LNCaP clone FGC (cell line): ENCODE measurements at places on chromosomes 1 and 21.
A peak's percentile ranks its signal among the peaks of the same experiment; 100 is the strongest.

GRCh38 chr1:170273291-170274130 lies 127.8 kb downstream of the NTMT2 start:
- no peak for DNase-seq

- no peak for DNase-seq
Observed at GRCh38 chr1:167924543-167925231, 10.8 kb upstream of the ADCY10 start.

DNA sequence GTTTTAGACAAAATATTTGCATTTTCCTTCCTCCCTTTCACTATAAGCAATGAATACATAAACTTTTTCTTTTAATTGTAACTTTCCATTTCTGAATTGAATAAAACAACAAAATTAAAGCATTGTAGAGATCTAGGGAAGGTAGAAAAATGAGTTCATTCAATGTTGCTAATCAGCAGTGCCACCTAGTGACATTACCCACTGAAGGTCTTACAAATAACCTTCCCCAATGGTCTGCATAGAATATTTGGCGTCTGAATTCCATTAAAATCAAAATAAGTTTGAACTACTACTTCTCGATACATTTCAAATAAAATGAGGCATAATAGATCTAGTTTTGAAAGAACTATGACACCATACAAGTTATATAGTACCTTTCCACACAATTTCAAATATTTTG lies 19.6 kb downstream of the FH start:
- no peak for DNase-seq

DNA sequence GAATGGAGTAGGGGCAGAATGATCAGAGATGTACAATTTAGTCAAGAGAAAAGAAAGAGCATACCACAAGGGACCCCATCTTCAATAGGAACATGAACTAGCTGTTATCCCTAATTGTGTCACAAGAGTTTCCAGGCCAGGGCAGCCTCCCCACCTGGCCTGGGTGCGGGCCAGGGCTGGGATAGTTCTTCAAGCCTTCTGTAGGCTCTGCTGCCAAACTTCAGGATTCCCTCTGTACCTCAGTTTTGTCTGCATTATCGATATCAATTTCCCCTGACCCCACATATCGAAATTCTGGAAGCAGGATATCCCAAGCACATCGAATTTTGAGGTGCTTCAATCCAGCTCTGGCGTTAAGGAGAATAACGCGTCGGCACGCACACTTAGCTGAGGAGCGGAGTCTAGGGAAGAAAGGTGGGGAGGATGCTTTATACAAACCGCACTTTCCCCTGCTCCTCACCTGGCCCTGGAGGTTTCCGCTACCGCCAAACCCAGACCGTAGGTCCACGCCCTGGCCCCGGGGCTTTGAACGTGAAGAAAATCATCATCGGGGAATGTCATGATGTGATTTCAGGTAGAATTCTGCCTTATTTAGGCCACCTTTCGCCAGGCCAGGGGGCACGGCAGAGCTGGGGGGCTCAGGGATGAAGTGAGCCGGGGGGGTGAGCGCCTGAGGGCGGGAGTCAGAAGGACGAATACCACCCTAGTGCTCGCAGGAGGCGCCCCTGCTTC lies 7.4 kb downstream of the HLX start:
- no peak for DNase-seq

DNA sequence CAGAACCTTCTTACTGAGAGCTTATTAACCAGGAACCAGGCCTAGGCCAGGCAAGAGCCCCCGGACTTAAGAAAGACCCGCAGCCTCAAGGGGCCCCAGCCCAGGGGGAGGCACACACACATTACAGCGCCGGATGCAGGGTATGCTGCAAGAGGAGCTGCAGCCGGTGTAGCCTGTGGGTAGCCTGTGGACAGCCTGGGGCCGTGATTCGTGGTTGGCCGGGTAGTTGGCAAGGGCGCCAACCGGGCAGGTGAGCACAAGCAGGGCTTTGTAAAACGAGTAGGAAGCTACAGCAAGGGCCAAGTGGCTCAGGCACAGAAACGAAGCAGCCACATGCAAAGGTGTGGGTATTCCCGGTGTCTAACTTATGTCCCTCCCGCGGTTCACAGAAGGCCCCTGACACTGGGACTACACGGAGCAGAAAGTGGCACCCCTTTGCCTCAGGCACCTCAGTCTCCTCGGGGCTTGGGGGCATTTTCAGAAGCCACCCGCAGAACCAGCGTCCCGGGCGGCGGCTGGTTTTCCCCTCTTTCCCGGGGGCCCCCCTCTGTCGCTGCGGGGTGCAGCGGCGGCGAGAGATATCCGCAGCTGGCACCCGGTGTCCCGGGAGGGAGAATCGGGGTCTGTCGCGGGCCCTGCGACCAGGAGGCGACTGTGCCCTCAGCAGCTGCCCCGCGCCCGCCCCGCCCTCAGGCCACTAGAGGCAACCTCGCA lies 40.8 kb downstream of the KIAA1614 start:
- peak; percentile 1 for DNase-seq

- no peak for DNase-seq
Observed at GRCh38 chr1:50183378-50184133, 74.8 kb downstream of the ELAVL4 start.

DNA sequence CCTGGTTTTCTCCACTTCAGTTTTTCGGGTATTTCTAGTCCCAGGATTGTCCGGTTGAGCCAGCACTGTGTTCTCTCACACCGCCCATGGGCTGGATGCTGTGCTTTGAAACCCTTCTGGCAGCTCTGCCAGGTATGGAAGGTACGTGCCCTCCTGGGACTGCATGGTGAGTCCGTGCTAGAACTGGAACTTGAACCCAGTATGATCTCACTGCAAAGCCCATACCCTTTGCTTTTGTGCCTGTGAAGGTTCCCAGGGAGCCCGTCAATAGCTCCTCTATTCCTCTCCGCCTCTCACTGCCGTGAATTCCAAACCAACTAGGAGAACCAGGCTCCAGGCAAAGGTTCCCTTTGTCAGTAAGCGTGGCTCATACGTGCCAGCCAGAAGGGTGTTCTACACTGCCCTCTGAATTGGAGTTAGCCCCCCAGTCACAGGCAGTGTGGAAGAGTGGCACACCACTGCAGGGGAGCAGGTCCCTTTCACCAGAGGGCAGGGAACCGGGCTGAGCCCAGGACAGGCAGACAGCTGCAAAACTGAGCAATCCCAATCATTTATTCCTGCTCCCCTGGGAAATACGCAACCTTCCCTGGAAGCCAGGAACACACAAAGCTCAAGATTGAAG lies 310.2 kb downstream of the CAMTA1 start:
- DNase-seq = no peak

- DNase-seq = no peak
Observed at GRCh38 chr1:34928699-34929496, 552 bp downstream of the DLGAP3 start.

- no peak for DNase-seq
Observed at GRCh38 chr1:80656641-80657040, 1144.1 kb upstream of the ADGRL2 start.

GRCh38 chr1:206526064-206526911 lies 19.0 kb downstream of the RASSF5 start:
- DNase-seq = no peak

GRCh38 chr21:29582855-29583254 lies 284.1 kb downstream of the BACH1 start:
- no peak for DNase-seq

GRCh38 chr1:2786329-2787162 lies 14.9 kb downstream of the TTC34 start:
- DNase-seq = no peak

GRCh38 chr1:92960395-92961130 lies 699 bp downstream of the DIPK1A start:
- DNase-seq = peak; percentile 57

- DNase-seq = peak; percentile 62
Observed at GRCh38 chr21:38343691-38344090, 86.9 kb downstream of the KCNJ15 start.

- DNase-seq = no peak
Observed at GRCh38 chr1:105087506-105087905, 1337.8 kb downstream of the AMY1C start.

DNA sequence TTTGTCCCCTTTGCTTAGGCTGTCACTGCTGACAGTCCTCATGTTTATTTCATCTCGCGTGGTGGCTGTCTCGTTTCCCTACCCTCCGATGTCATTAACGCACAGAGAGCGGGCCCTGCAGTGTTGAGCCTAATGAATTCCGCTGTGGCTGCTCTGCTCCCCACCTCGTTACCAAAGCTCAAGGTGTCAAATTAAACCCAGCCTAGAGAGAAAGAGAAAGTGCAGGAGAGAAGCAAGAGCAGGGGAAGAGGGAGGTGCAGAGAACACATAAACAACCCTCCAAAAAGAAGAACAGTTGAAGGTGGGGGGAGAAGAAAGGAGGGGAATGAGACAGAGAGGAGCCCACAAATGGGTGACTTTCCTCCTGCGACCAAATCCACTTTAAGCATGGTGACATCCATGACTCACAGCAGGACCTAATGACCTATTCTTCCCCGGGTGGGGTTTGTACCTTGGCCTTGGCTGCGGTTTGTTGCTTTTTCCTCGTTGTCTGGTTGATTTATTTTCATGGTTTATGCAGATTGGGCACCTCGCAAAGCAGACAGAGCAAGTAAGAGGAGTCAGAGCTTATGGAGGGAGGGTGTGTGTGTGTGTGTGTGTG lies 92.5 kb downstream of the PBX1 start:
- no peak for DNase-seq

GRCh38 chr21:45638707-45639106 lies 4.8 kb upstream of the PCBP3 start:
- DNase-seq = no peak

- DNase-seq = no peak
Observed at GRCh38 chr1:185739967-185740366, 5.8 kb downstream of the HMCN1 start.

DNA sequence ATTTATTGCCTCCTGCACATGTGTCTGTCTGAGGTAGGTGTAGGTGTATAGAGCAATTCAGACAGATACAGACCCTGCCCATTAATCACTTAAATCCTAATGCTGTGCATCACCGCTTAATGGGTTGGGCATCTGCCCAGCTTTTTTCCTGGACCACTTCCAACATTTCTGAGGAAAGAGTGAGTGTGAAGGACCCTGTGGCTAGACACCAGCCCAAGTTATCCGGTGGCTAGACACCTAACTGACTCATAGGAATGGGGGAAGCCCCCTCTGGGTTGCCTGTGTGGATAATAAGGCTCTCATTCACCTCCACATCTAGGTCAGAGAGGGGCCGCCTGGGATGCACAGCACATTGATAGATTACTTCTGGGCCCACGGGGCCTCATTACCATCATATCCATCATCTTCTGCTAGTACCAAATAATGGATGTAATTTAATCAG lies 121.1 kb upstream of the RAVER2 start:
- no peak for DNase-seq

GRCh38 chr1:236284291-236284721 lies 2.5 kb upstream of the ERO1B start:
- DNase-seq = no peak

DNA sequence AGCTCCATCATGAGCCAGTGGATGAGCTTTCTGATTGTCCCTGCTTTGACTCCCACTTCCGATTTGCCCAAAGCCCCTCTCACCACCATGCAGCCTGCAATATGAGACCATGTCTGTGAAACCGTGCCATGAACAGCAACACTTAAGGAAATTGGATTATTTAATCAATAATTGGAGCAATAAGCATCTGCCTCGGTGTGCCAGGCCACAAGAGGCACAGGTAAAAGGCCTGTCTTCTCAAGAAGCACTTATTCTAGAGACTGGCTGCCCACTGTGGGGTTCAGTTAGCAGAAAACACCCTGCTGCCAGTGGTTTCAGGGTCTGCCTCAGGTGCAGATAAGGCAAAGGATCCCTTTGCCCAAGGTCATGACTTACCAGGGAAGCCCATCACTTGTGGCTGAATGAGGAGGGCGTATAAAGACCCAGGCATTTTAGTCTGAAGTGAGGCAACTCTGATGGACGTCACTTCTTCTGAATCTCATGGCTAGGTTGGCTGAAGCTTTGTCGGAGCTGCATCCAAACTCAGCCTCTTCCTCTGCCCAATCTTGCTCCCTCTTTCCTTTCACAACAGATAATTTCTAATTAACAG lies 7.1 kb upstream of the CHI3L2 start:
- DNase-seq = no peak

DNA sequence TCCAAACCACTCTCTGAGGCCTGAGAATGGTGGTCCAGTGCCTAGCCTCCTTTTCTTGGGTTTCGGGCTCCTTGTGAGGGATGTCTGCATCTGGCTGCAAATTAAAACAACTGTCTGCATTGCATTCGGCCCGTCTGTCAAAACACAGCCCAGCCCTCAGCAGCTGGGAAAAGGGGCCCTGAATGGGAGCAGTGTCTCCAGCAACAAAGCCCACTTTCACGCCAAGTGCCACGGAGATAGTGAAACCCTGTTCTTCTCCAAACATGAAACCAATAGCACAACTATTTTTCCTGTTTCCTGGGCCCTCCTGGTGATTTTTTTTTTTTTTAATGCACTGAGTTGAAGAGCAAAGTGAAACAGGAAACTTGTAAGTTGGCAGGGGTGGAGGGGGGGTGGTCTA lies 138.4 kb downstream of the PLXNA2 start:
- no peak for DNase-seq

DNA sequence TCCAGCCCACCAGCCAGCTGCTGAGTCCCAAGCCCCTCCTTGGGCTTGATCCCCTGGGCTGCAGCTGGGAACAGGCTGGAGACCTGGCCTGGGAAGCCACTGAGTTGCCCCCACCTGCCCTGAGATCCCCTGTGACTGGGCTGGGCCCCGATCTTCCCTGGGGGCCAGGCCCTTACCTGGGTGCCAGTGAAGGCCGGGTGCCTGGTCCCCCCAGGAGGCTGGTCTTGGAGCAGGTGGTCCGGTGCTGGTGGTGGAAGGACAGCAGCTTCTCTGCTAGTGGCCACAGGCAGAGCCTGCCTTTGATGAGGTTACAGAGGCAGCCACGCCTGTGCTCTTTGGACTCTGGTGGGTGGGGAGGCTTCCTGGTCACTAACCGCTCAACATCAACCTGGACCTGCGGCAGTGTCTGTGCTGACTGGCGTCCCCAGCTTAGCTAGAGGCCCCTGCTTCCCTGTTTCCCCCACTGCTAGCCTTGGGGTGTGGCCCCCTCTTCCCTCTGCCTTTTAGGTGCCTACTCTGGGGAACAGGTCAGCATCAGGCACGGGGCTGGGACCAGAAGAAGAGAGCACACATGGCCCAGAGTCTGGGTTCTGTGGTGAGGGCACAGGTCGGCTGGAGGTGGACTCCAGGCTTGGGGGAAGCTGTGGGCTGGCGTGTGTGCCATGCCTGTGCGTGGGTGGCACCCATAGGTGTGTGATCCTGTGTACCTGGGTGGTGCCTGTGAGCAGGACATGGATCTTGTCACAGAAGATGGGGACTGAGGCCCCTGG lies at the start of gene EPS8L3:
EPS8L3 (minus strand) TSS at position 278 of the 770 bp plus-strand sequence. CDS start 2,174 bp downstream, outside the sequence.
- no peak for DNase-seq
